ENCODE measurements at places on chromosomes 11 and 22. TPM values are rescaled to one million over a fixed set of nuclear protein-coding genes. Genes with fewer than 3 reads are reported as not detected.
A peak's percentile ranks its signal among the peaks of the same experiment; 100 is the strongest.

SCN3B gene
- not detected for total RNA-seq

FAM180B gene
- total RNA-seq, result 0.52 TPM

SERHL2 gene
- 1.4 TPM for total RNA-seq

C11orf91 gene
- 0.75 TPM for total RNA-seq

OR5P2 gene
- total RNA-seq, result not detected

- no peak overlapping the region for H3K27ac ChIP-seq
- no peak for DNase-seq
- H3K36me3 ChIP-seq, result no peaks in the 10 kb centered on the region
- H3K4me3 ChIP-seq, result no peak overlapping the region
- peaks cover 44% of the 10 kb centered on the region for H3K27me3 ChIP-seq
- H3K4me1 ChIP-seq, result peaks cover 7% of the 10 kb centered on the region
These were observed 33.1 kb upstream of the ASPHD2 start for GRCh38 chr22:26395926-26396325.

GRCh38 chr22:19705181-19705934 is 8.9 kb upstream of the SEPTIN5 start:
- peaks cover 10% of the 10 kb centered on the region for H3K4me1 ChIP-seq
- no peaks in the 10 kb centered on the region for H3K27me3 ChIP-seq
- no peak for DNase-seq
- H3K36me3 ChIP-seq, result no peaks in the 10 kb centered on the region
- H3K4me3 ChIP-seq, result no peak overlapping the region

OR52K2 gene
- total RNA-seq, result not detected

- no peaks in the 10 kb centered on the region for H3K36me3 ChIP-seq
- no peak overlapping the region for H3K27ac ChIP-seq
- H3K27me3 ChIP-seq, result no peaks in the 10 kb centered on the region
- DNase-seq, result no peak
These were observed 99.0 kb downstream of the CASP12 start for GRCh38 chr11:104799251-104799650.

UBQLNL gene
- 0.39 TPM for total RNA-seq

CTSF gene
- not detected for total RNA-seq

CD248 gene
- 68.7 TPM for total RNA-seq

DNA sequence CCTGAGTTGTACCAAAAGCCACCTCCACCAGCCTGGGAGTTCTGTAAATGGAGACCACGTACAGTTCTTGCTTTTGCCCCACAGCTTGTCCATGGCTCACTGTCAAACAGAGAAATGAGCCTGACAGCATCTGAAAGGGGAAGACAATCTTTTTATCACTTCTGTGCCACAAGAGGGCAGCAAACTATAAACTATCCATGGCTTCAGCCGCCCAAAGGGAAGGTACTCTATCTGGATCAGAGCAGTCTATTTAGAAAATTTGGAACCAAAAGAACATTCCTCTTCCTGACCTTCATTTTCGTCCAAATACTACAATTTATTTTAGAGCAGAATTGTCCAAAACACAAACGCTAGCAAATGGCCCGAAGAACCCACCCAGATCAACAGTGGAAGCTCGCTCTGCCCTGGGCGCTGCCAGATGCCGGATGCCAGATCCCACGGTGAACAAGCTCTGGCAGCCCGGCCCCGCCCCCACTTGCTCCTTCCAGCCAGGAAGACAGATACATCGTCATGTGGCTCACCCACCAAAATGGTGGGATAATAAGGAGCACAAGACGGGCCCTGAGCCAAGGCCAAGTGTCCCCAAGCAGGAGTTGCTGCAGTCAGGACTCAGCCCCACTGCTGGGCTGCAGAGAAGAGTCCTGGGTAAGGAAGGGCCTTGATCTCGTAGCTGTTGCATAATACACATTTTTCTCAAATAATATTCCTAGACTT is 23.9 kb upstream of the SCGB1A1 start:
- peak overlapping the region; percentile 91 for H3K27ac ChIP-seq
- no peaks in the 10 kb centered on the region for H3K27me3 ChIP-seq
- DNase-seq, result peak; percentile 92
- no peaks in the 10 kb centered on the region for H3K36me3 ChIP-seq

DNA sequence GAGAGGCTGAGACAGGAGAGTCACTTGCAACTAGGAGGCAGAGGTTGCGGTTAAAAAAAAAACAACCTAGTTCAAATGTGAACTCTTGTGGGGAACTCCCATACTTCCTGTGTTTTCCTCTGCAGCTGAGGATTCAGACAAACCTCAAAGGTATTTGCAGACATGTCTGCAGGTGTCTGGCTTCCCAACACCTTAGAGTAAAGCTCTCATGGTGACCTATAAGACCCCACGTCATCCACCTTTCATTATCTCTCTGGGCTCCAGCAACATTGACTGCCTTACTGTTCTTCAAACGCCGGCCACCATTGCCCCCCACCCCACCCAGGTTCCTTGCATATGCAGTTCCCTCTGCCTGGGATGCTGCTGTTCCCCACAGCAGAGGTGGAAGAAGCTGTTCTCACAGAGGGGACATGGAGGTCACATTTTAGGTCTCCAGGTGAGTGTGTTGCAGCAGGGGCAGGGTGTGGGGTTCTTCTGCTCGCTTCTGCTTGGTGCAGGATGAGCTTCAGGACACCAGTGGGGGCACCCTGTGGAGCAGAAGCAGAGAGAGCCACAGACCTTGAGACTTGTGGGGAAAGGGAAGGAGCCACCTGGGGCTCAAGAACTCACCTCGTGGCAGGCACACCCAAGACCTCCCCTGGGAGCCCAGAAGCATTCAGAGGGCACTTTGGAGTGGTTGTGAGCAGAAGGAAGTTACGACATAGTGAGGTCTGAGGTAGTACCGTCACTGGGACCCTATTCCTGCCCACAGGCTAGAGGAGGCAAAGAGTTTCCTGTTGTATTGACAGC is 203.2 kb downstream of the CSNK2A3 start:
- H3K4me3 ChIP-seq, result no peak overlapping the region
- no peak overlapping the region for H3K27ac ChIP-seq
- no peaks in the 10 kb centered on the region for H3K27me3 ChIP-seq
- H3K4me1 ChIP-seq, result peaks cover 26% of the 10 kb centered on the region
- no peak for DNase-seq
- peaks cover 4% of the 10 kb centered on the region for H3K36me3 ChIP-seq

GRCh38 chr11:58832056-58832645 is 12.4 kb downstream of the GLYATL2 start:
- no peak overlapping the region for H3K4me3 ChIP-seq
- H3K27me3 ChIP-seq, result no peaks in the 10 kb centered on the region
- no peak overlapping the region for H3K27ac ChIP-seq

DNA sequence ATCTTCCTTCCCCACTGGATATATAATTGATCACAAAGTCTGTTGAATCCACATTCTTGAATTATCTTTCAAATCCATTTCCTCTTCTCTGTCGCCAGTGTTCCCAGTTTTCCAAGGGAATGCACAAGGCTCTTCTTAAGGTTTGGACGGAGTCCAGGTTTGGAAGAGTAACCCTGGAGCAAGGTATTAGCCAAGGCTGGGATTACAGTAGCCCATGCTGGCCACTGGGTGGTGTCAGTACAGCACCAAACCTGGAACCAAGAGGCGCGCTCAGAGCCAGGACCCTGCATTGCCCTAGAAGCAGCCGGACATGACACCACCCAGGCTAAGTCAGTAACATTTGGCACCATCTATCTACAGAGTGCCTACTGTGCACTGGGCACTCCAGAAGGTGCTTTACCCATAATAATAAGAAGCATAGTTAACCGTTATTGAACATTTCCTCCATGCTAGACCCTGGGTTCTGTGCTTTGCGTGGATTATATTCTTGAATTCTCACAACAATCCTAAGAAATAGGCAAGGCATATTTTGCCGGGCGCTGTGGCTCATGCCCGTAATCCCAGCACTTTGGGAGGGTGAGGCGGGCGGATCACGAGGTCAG is 48.0 kb upstream of the CLPB start:
- peaks cover 44% of the 10 kb centered on the region for H3K27me3 ChIP-seq
- no peak overlapping the region for H3K27ac ChIP-seq
- DNase-seq, result no peak

DNA sequence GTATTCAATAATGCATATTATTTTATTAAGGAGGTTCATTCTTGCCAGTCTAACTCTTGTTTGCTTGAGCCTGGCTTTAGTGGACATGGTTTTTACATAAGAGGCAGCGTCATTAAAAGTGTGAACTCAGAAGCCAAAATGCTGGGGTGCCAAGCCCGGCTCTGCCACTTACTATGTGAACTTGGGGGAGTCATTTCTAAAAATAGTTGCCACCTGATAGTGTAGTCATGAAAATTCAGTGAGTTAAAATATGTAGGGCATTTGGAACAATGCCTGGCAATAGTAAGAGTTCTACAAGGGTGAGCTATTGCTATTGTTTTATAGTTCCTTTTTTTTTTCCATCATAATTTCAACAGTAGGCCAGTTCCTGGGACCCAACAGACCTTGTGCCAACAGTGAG is 49.9 kb downstream of the TENM4 start:
- DNase-seq, result no peak
- peaks cover 17% of the 10 kb centered on the region for H3K4me1 ChIP-seq
- H3K36me3 ChIP-seq, result no peaks in the 10 kb centered on the region
- H3K27me3 ChIP-seq, result no peaks in the 10 kb centered on the region

DNA sequence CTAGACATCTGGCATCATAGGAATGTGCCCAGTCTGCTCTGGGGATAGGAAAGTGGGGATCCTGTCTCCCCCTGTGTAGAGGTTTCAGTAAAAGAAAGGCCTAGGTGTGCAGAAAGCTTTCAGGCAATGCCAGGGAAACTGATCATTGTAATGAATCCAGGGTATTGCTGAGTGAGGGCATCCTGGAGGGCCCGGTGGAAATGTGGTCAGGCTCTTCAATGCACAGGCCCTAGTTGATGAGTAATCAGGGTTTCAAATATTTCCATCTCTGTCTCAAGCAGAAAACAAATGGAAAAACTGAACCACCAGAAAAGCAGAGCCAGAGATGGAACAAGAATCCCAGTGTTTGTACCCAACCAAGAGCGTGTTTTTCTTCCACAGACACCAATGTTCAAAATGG is 2.0 kb downstream of the CD3E start:
- no peak overlapping the region for H3K4me3 ChIP-seq
- H3K4me1 ChIP-seq, result no peaks in the 10 kb centered on the region
- no peak for DNase-seq
- H3K27me3 ChIP-seq, result peaks cover 46% of the 10 kb centered on the region

LAYN gene
- 12.8 TPM for total RNA-seq

MYBPC3 gene
- total RNA-seq, result not detected

- no peak overlapping the region for H3K4me3 ChIP-seq
- H3K27ac ChIP-seq, result no peak overlapping the region
- H3K27me3 ChIP-seq, result no peaks in the 10 kb centered on the region
- H3K4me1 ChIP-seq, result no peaks in the 10 kb centered on the region
- no peak for DNase-seq
These were observed 26.2 kb upstream of the CRKL start for GRCh38 chr22:20890975-20891374.

- H3K36me3 ChIP-seq, result peaks cover 16% of the 10 kb centered on the region
- H3K27me3 ChIP-seq, result no peaks in the 10 kb centered on the region
- H3K4me1 ChIP-seq, result peaks cover 20% of the 10 kb centered on the region
- no peak overlapping the region for H3K27ac ChIP-seq
These were observed 41.3 kb downstream of the POLD3 start for GRCh38 chr11:74633406-74634393.

- no peak for DNase-seq
- no peak overlapping the region for H3K27ac ChIP-seq
- no peak overlapping the region for H3K4me3 ChIP-seq
- peaks cover 3% of the 10 kb centered on the region for H3K27me3 ChIP-seq
- no peaks in the 10 kb centered on the region for H3K4me1 ChIP-seq
- no peaks in the 10 kb centered on the region for H3K36me3 ChIP-seq
These were observed 1025.8 kb downstream of the FAM181B start for GRCh38 chr11:81707881-81708280.

GRCh38 chr22:44039566-44040171 is 15.6 kb downstream of the PARVB start:
- no peak overlapping the region for H3K27ac ChIP-seq
- H3K4me1 ChIP-seq, result peaks cover 7% of the 10 kb centered on the region
- no peaks in the 10 kb centered on the region for H3K27me3 ChIP-seq
- no peak overlapping the region for H3K4me3 ChIP-seq
- no peaks in the 10 kb centered on the region for H3K36me3 ChIP-seq

LRRC74B gene
- total RNA-seq, result not detected

DNA sequence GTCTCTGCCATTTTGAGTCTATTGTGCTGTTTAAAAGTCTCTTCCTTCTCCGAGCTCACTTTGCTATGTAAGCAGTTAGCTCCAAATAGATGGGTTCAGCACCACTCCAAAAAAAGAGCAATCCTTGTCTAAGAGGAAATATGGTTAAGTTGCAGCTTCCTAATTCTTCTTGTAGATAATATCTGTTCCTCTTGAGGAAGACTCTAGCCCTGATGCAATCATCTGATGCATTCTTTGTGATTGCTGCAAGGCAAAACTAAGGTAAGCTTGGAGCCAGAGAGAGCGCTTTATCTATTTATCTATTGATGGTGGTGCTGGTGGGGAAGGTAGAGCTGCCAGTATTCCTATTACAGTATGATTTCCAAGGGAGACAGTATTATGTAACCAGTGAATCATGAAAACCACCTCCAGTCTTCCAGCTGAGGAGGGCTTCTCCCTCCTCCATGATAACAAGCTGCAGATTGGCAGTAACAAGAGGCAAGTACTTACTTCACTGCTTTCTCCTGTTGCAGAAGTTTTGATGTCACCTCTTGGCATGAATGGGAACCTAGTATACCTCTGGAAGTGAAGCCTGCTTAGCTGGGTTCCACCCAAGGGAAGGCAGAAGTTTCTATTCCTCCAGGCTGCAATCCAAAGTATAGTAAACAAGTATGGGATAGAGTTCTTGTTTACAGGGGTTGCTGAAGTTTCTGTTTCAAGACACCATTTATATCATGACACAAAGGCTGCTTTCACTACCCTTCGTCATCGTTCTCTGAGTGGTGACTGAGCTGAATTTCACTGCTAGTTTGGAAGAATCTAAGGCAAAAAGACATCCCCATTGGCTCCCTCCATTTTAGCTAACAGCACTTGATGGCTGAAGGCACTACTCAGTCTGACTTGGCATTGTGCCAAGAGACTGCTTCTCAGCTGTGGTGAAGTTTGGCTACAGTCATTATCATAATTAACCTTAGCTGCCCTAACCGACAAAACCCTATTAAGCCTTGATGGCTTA is 49.7 kb downstream of the FDX1 start:
- no peak overlapping the region for H3K4me3 ChIP-seq
- no peaks in the 10 kb centered on the region for H3K36me3 ChIP-seq
- DNase-seq, result no peak
- no peaks in the 10 kb centered on the region for H3K4me1 ChIP-seq
- no peak overlapping the region for H3K27ac ChIP-seq
- peaks cover under 1% of the 10 kb centered on the region for H3K27me3 ChIP-seq
